ENCODE measurements at places on chromosomes 1 and 21. TPM values are rescaled to one million over a fixed set of nuclear protein-coding genes. Genes with fewer than 3 reads are reported as not detected.

GBP5 gene
- total RNA-seq, result 0.09 TPM

RHBG gene
- not detected for total RNA-seq

GSTM4 gene
- total RNA-seq, result 14.8 TPM

F3 gene
- 59.4 TPM for total RNA-seq

FCRLB gene
- total RNA-seq, result 1.1 TPM

DAB1 gene
- 0.46 TPM for total RNA-seq

PDZK1IP1 gene
- total RNA-seq, result not detected

MKNK1 gene
- 15.1 TPM for total RNA-seq

DRAM2 gene
- total RNA-seq, result 103 TPM

FMOD gene
- 60.8 TPM for total RNA-seq

GJB3 gene
- total RNA-seq, result not detected

DCDC2B gene
- under 0.01 TPM for total RNA-seq

TNFSF18 gene
- total RNA-seq, result not detected

TMEM39B gene
- 3.6 TPM for total RNA-seq

ESPN gene
- not detected for total RNA-seq

All from smooth muscle cell of bladder (primary cell).